ENCODE measurements at places on chromosomes 6 and 20. TPM values are rescaled to one million over a fixed set of nuclear protein-coding genes. Genes with fewer than 3 reads are reported as not detected.

The LAMA2 gene
- total RNA-seq: 6.3 TPM

The SSTR4 gene
- total RNA-seq: not detected

The ZC2HC1B gene
- not detected for total RNA-seq

The BCAS1 gene
- total RNA-seq: 0.13 TPM

The TDRD6 gene
- not detected for total RNA-seq

The KCNQ5 gene
- total RNA-seq: 2.9 TPM

The DNMT3B gene
- total RNA-seq: 18.7 TPM

The RSPH3 gene
- 8.2 TPM for total RNA-seq

The RBBP8NL gene
- not detected for total RNA-seq

The HLA-DRB5 gene
- not detected for total RNA-seq

The ALDH8A1 gene
- total RNA-seq: not detected

The TRAPPC3L gene
- not detected for total RNA-seq

The PRSS35 gene
- 0.16 TPM for total RNA-seq

The SCRT2 gene
- not detected for total RNA-seq

The PDE7B gene
- 0.33 TPM for total RNA-seq

The PKHD1 gene
- 2.2 TPM for total RNA-seq

The STMND1 gene
- total RNA-seq: not detected

The HEY2 gene
- total RNA-seq: 0.16 TPM

The SLC32A1 gene
- total RNA-seq: not detected

The SMIM8 gene
- 2.7 TPM for total RNA-seq

The GZF1 gene
- total RNA-seq: 23.6 TPM

The COL9A1 gene
- not detected for total RNA-seq

The PERP gene
- total RNA-seq: 43.3 TPM

The MAS1 gene
- not detected for total RNA-seq

The REV3L gene
- 10.1 TPM for total RNA-seq
